CD4-positive, alpha-beta T cell treated with Interleukin-4 for 1 hour (primary cell): ENCODE measurements at places on chromosomes 13 and 19.
A peak's percentile ranks its signal among the peaks of the same experiment; 100 is the strongest.

DNA sequence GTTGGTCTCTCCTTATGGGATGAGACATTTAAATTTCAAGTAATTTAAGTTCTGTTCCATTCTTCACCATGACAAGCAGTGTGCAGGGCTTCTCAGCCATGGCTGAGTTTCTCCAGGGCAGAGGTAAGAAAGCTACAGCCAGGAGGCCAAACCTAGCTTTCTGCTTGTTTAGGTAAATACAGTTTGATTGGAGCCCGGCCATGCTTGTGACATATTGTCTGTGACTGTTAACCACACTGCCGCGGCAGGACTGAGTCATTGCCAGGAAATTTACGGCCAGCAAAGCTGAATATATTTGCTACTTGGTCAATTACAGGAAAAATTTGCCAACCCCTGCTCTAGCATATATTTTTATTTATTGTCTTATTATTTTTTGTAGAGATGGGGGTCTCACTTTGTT, 10.7 kb downstream of the NLRP8 start:
- no peak for DNase-seq

- no peak for DNase-seq
Observed at GRCh38 chr19:48830965-48831364, 5.3 kb downstream of the HSD17B14 start.

- DNase-seq = peak; percentile 19
Observed at GRCh38 chr19:17778968-17779929, 15.7 kb upstream of the B3GNT3 start.

DNA sequence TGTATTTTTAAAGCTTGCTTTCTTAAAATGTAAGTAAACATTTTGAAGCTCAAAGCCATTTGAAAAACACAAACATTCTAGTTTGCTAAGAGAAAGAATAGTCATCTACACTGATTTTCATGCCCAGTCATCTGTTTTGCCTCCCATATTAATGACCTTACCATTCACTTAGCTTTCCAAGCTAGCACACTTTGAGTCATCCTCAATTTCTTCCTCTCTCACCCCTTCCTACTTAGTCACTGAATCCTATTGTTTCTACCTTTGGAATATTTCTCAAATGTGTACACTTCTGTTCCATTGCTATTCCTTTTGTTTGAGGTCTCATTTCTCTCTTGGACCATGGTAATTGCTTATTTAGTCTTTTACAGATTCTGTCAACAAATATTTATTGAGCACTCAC, 7.3 kb upstream of the HS6ST3 start:
- no peak for DNase-seq

GRCh38 chr19:27679399-27679798, 1533.6 kb downstream of the UQCRFS1 start:
- no peak for DNase-seq

DNA sequence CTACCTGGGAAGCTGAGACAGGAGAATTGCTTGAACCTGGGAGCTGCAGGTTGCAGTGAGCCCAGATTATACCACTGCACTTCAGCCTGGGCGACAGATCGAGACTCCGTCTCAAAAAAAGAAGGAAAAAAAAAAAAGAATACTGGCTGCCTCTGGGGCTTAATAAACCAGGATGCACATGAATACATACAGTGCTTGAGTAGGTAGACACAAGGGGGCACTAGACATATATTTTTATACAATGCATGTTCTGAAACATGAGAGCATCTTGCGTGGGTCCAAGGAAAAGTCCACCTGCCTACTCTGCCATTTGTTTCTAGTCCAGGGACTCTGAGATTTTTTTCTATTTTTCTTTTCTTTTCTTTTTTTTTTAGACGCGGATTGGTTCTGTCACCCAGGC, 31.2 kb downstream of the KEAP1 start:
- DNase-seq = peak; percentile 46

- peak; percentile 34 for DNase-seq
Observed at GRCh38 chr13:95624020-95624419, 20.5 kb downstream of the DZIP1 start.

- no peak for DNase-seq
Observed at GRCh38 chr13:98462241-98462882, 114.5 kb downstream of the STK24 start.

DNA sequence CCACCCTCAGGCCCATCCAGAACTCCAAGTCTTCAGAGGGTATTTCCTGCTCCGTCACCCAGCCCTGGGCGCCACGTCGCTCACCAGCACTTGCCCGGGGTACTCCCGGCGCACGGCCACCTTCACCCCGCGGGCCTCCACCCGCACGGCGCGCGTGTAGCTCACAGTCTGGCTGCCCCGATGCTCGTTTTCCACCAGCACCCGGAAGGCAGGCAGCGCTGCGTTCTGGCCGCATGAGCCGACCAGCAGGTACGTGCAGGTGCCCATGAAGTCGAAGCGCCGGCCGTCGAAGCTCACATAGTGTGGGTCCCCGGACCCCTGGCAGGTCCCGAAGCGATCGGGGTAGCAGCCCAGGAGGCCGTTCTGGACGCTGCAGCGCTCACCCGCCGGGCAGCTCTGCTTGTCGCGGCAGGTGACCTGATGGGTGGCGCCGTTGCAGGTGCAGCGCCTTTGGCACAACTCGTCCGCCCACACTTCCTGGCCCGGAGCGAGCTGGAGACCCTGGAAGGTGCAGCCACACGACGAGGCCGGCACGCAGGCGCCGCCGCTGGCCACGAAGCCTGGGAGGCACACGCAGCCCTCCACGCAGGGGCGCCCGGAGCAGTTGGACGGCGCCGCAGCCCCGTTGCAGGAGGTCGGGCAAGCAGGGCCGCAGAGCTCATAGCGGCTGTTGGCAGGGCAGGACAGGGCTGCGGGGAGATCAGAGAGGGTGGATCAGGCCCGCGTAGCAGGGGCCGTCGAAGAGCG, 19.2 kb downstream of the FCGBP start:
- DNase-seq = no peak

GRCh38 chr19:47247308-47247990, 8.9 kb upstream of the CCDC9 start:
- DNase-seq = peak; percentile 83
